GM04504 (cell line): ENCODE measurements at places on chromosomes 11 and 22.

DNA sequence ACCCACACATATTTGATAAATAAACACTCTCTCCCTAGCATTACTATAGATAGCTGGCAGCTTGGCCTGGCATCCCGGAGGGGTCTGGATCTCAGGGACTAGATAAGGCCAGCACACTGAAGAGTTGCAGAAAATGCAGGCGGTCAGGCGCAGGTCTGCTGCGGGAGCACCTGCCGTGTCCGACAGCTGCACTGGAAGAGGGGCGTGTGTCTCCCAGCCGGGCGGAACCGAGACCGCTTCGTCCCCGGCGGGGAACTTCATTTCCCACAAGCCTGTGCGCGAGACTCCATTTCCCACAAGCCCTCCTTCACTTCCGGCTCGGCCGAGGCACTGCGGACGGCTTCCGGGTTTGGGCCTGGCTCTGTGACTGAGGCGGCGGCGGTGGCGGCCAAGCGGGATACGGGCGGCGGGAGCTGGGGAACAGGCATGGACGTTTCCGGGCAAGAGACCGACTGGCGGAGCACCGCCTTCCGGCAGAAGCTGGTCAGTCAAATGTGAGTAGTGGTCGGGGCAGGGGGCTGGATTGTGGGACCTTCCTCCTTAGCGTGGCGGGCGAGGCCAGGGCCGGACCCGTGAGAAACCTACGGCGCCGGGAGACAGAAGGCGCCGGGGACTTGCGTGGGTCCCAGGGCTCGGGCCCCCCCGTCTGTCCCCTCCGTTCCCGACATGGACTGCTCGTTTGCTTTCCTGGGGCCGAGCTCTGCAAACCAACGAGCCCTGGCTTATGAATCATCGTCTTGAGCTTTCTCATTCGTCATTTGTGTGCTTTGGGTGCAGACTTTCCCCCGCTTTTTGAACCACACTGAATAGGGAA is at the start of gene MED15:
TSS of gene MED15 (plus strand) at position 358 of the 814 bp plus-strand sequence. CDS start at position 427, 69 bp downstream.
- peak; percentile 67 for DNase-seq

DNA sequence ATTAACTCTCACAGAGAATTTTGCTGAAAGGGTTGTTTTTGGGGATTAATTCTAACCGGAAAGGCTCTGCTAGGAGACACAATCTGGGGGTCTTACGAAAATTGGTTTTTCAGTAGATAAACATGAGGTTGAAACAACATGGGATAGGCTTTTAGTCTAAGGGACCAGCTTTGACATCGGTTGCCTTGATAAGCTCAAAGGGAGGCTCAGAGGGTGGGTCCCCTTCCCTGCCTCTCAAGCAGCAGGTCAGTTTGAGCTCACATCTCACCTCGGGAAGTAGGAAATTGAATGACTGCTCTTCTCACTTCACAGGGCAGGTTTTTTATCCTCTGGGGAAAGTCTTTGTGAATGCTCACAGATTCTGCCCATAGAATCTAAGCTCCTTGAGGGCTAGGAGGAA is 70.2 kb upstream of the KIRREL3 start:
- DNase-seq = no peak

- DNase-seq = peak; percentile 77
Observed at GRCh38 chr11:925496-926301, at the start of gene AP2A2. Gene AP2A2 (plus strand): TSS chr11:925870. CDS start chr11:926022, 152 bp downstream.

DNA sequence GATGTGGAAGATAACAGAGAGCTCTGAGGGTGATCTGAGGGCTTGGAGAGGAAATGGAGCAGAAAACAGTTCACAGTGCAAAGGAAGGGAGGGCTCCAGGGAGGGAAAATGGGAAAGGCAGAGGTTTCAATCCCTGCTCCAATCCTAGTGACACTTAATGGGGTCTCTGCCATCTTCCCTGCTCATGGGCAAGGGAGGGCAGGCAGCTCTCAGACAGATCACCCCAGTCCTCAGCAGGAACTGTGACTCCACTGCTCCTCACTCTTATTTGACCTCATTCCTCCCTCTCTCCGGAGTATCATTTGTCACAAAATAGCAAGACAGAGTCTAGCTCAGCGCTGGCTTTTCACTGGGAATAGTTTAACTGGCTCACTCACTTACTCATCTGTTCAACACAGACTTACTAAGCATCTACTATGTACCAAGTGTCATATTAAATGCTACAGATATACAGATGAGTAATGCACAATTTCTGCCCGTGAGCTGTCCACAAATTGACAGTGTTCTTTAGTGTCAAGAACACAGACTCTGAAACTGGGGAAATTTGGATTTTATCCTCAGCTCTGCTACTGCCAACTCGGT is 817.4 kb downstream of the OPCML start:
- no peak for DNase-seq

GRCh38 chr11:62105667-62106191 is 18.1 kb upstream of the INCENP start:
- no peak for DNase-seq

GRCh38 chr22:27032091-27032761 is 374.8 kb downstream of the MIAT start:
- no peak for DNase-seq

DNA sequence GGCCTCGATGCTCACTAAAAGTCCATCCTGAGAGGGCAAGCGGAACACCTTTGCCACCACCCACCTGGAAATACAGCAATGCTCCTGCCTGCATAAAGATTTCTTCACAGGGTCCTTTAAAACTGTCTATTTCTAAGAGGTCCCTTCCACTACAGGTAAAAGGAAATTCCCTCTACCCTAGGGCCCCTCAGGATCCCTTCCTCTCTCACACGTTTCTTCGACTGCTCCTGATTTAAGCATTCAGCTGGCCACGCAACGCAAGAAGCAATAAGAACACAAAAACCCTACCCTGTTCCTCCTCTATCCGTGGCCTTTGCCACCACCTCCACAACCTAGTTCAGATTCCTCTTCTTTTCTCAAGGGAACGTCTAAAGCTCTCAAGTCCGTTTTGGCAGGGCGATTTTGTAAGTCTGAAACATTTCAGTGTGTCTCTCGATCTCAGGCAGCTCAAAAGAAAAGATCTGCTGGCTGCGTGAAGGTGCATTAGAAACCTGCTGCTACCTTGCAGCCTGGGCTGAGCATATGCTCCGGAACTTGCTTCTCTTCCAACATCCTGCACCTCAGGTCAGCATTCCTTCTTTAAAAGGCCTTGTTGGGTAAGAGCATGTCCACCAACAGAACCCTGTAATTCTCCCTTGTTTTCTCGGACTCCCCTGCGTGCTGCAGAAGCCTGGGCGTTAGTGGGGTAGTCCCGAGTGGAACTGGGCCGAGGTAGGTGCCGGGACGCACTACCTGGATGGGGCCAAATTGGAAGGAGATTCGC is 1.6 kb downstream of the LGR4 start:
- no peak for DNase-seq

DNA sequence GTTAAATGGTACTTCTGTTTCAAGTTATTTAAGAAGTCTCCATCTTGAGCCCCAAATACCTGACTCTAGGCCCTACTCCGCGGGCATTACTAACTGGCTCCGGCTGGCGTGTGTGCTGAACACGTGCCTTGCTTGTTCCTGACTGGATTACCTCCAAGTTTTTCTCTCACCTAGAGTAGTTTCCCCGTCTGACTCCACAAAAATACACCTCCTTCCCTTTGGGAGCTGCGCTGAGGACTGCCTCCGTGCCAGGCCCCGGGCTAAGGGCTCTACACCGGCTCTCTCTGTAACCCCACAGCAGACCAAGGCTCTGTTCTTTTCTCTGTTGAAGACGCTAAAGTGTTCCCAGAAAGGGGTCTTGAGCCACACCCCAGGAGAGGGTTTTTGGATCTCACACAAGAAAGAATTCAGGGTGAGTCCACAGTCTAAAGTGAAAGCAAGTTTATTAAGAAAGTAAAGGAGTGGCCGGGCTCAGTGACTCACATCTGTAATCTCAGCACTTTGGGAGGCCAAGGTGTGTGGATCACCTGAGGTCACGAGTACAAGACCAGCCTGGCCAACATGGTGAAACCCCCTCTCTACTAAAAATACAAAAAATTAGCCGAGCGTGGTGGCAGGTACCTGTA is 61.8 kb downstream of the ANO1 start:
- no peak for DNase-seq

DNA sequence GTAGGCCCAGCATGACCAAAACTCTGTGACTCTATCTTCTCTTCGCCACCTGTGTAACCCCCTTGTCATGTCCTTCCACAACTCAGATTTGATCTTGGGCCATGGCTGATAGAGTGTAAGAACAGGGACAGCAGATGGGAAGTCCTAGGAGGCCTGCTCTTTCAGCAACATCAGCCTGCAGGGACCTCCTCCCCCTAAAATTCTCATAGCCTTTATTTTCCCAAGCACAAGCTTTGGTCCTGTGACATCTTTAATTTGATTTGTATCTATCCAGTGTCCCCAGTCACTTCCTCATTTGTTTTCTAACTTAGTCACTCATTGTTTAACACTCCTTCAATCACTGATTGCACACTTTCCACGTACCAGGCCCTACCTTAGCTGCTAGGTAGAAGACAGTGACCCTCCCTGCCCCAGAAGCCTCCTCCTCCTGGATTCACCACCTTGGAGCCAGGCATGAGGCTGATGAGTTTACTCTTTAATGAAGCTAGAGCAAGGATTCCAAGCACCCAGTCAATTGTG is 5.3 kb downstream of the UBQLN3 start:
- DNase-seq = no peak

DNA sequence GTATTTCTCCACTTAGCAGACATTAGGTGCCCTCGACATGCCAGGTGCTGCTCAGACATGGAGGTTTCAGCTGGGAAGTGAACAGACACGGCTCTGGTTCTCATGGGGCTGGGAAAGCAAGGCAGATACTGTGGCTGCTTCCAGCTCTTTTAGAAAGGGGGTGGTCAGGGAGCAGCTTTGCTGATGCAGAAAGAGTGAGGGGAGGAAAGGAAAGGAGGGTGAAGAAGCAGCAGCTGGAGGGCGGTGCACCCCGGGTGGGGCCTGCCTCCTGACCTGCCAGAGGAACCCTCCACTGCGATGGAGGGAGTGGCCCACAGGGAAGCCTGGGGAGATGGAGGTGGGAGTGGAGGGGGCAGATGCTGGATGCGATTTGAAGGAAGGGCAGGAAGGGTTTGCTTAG is 76.8 kb downstream of the MORC2 start:
- no peak for DNase-seq

DNA sequence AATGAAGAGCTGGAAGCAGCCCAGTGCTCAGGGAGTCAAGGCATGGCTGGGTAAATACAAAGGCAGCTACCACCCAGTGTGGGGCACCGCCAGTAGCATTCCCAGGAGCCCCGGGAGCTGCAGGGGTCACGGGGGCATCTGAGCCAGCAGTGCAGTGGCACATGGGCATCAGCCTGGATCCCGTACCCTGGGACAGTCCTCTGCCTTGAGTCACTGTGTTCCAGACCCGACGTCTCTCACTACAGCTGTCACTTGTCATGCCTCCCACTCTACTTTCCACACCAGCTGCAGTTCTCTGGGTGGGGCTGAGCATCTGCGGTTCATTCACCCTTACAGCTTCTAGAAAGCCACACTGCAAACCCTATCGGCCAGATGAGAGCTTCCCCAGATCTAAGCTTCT is 29.6 kb downstream of the DHCR7 start:
- no peak for DNase-seq

DNA sequence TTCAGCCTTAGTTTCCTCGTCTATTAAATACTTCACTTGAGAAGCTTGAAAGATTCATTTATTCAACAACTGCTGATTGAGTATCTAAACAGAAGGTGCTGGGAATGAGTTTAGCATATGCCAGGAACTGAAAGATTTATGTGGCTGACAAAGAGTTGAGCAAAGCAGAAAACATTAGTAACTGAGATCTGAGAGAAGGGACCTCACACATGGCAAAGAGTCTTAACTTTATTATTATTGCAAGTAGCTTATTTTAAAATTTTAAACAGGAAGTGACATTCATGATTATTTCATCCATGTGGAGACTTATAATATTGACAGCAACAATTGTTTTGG is 133.6 kb downstream of the CASP12 start:
- DNase-seq = no peak

DNA sequence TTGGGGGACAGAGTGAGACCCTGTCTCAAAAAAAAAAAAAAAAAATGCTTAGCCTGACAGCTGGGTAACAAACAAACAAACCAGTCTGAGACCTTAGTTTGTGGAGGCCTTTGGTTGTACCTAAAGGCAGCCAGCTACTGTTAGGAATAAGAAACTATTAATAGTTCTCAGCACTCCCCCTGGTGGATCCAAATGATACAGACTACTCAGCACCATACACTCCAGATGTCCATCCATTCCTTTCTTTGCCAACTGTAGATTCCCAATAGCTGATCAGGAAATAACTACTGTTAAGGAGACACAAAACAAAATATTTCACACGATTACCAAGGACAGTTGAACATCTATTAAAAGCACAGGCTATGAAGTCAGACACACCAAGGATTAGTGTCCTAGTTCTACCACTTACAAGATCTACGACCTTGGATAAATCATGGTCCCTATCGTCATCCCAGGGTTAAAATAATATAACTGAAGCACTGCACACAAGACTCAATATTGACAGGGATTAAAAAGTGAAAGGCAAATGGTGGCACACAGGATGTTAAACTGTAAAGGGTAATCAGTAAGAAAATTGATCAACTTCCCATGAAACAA is 17.2 kb downstream of the CLDN25 start:
- no peak for DNase-seq

GRCh38 chr11:10866893-10867331 is 9.1 kb upstream of the ZBED5 start:
- peak; percentile 45 for DNase-seq

DNA sequence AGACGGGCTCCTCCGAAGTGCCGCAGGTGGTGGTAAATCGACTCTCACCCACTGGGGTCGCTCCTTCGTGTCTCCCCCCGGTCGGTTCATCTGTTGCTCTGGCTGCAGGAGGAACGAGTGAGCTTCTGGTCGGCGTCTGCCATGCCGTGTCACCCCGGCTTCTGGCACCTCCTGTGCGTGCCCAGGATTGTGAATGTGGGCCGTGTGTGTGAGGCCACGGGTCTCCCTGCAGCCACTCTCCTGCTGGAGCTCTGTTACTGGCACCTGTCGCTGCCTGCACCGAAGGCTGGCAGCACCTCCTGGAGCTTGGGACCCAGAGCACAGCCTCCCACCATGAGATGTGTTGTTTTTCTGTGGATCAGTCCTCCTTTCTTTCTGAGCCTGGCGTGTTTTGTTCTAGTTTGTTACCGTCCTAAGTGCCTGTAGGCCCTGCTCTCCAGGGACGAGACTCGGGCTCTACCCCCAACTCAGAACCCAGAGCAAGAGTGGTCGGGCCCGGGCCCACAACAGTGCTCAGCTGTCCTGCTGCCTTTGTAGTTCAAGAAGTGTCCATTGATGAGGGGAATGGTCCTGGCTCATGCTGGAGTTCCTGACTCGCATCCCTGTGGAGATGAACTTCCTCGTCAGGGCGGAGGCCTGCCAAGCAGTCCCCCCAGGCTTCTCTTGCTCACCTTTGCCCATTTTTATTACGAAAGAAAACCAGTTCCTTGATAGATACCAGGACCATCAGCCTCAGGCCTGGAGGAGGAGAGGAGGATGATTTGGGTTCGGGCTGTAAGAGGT is 66.6 kb downstream of the MED15 start:
- DNase-seq = no peak

DNA sequence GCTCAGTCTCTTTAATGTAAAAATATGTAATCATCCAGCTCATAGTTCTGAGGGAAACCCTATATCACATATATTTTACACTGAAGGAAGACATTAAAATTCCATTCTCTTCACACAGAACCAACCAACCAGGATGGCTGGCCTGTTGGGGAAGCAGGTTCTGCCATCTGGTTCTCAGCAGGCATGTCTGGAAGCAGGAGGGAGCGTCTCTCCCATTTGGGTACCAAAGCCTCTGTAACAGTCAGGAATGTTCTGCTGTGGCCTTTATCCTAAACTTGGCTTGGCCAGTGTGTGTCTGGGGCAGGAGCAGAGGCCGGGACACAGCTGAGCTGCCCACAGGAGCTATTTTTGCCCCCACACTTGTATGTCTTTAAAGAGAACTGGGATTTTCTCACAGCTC is 29.2 kb downstream of the SGSM3 start:
- no peak for DNase-seq

GRCh38 chr11:90846628-90847027 is 623.8 kb upstream of the CHORDC1 start:
- no peak for DNase-seq
